ENCODE measurements at places on chromosomes 7 and 10. TPM values are rescaled to one million over a fixed set of nuclear protein-coding genes. Genes with fewer than 3 reads are reported as not detected.

The SEMA3E gene
- 2.3 TPM for total RNA-seq

The HSPA14 gene
- 45.1 TPM for total RNA-seq

The GPNMB gene
- 3.4 TPM for total RNA-seq

The ADAM22 gene
- 0.29 TPM for total RNA-seq

The JCAD gene
- 11.2 TPM for total RNA-seq

The DUS4L gene
- total RNA-seq, result 10.2 TPM

The C10orf143 gene
- 0.27 TPM for total RNA-seq
